ENCODE measurements at places on chromosomes 3 and 15.

GRCh38 chr15:62756326-62756994 lies 286.1 kb upstream of the TPM1 start:
- no peak for DNase-seq

GRCh38 chr3:142976621-142977398 lies 13.3 kb upstream of the PAQR9 start:
- DNase-seq, result peak; percentile 26

DNA sequence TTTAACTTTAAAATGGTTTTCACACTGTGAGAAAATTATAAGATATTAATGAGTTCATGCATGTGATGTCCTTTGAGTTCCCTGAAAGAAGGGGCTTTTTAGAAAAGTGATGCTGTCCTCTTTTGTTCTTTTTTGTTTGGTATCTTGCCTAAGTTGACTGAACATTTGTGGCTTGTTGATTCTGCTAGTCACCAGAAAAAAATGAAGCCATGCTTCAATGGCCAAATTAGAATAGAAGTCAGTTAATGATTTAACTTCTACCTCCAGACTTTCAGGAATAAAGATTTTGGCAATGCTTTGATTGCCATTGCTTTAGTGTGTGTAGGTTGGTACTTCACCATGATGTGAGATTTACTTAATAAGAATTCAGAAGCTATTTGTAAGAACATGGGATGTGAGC lies 260.6 kb upstream of the NECTIN3 start:
- DNase-seq, result no peak

DNA sequence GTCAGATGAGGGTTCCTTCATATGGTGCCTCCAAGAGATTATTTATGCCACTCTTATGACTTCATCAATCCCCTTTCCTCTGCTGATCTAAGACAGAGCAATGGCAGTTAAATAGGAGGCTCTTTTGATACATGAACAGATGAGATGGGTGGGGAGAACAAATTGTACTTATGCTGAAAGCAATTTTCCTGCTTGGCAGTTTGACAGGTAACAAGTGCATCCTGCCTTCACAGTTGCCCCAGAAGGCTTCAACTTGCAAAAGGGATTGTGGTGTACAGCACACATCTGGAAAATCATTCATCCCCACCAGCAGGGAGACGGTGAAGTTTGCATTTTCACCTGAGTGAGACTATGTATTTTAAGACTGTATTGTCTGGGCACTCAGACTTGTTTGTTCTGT lies 27.3 kb downstream of the ENTPD3 start:
- no peak for DNase-seq

GRCh38 chr3:45773072-45773471 lies 23.3 kb downstream of the SLC6A20 start:
- no peak for DNase-seq

- DNase-seq, result peak; percentile 64
These were observed 39.9 kb upstream of the MB21D2 start for GRCh38 chr3:192957441-192958021.

DNA sequence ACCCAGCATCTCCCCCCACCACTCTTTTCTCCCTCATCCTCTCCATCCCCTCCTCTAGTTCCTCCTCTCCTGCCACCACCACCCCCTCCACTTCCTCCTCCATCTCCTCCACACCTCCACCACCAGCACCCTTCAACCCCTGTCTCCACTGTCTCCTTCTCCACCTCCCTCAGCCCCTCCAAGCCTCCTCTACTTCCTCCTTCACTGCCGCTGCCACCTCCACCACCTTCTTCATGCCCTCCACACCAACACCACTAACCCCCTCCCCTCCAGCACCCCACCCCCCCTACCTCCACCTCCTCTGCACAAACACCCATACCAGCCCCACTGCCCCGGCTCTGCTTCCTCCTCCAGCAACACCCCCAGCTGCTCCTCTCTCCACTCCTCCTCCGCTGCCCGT lies 88.0 kb downstream of the HES1 start:
- no peak for DNase-seq

DNA sequence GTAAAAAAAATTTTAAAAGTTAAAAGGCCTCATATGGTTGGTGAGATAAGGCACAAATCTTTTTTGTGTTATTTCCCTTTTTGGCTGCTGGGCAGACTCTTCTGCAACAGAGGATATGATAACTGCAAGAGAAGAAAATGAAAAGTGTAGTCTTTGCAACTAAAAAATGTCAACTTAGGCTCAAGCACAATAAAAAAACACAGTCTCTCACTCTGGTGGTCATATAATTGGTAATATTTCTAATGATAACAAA lies 15.4 kb downstream of the COMMD2 start:
- no peak for DNase-seq
